SIG-M5 (cell line): ENCODE measurements at places on chromosomes 6 and 20.
A peak's percentile ranks its signal among the peaks of the same experiment; 100 is the strongest.

GRCh38 chr20:844473-845225 is 11.1 kb downstream of the FAM110A start:
- DNase-seq = peak; percentile 67

- DNase-seq = no peak
These were observed 781.0 kb upstream of the GJE1 start for GRCh38 chr6:141351721-141352120.

GRCh38 chr6:74439123-74439811 is 743.3 kb downstream of the CD109 start:
- DNase-seq = no peak

GRCh38 chr6:156406099-156406498 is 371.1 kb upstream of the ARID1B start:
- DNase-seq = no peak

DNA sequence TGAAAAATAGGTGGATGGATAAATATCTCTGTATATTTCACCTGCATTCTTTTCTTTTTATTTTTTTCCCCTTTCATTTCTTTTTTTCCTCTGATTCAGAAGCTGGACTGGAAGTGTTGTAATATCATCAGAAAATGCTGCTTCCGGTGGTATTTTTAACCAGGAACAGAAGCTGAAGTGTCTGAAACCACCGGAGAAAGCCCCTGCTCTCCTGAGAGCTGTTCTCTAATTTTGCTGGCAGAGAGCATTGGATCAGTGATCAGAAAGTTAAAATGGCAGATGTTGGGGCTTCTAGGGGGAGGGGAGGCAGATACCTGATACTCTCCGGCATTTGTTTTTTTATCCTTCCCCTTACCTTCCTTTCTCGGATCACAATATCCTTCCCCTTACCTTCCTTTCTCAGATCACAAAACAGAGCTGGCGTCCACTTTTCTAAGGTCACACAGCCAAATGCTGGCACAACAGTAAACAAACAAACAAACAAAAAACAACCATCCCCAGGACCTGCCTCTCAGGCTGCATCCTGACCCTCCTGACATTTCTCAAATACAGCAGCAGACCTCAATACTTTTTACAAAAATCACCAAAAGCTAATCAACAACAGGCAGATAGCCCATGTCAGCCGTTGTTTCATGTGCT is 143.2 kb upstream of the ZNF217 start:
- DNase-seq = peak; percentile 61

DNA sequence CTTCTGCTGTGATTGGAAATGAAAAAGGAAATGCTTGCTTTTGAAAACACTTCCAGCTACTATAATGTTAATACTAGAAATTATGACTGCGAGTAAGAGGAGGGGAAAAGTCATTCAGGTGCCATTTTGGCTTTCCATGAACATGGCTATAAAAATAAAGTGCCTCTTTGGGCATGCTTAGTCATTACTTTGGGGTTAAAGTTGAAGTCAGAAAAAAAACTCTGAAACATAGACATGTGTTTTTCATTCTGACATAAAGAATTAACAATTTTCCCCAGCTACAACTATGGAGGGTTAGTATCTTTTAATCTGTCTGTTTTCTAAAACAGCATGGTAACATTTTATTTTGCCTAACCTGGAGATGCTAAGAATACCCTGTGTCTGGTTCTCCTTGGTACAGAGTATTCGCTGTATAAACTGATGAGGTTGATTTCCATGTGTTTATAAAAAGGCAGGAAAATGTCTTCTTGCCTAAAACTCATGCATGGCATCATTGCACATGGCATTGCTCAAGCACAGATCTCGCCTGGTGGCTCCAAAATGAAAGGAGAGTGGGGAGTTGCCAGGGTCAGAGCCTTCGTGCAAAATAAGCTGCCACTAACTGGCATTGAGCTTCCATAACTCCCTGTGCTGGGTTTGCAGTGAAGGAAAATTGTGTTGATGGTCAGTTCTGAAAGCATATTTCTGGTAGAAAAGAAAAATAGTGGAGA is 188.9 kb downstream of the KCNQ5 start:
- DNase-seq = no peak

DNA sequence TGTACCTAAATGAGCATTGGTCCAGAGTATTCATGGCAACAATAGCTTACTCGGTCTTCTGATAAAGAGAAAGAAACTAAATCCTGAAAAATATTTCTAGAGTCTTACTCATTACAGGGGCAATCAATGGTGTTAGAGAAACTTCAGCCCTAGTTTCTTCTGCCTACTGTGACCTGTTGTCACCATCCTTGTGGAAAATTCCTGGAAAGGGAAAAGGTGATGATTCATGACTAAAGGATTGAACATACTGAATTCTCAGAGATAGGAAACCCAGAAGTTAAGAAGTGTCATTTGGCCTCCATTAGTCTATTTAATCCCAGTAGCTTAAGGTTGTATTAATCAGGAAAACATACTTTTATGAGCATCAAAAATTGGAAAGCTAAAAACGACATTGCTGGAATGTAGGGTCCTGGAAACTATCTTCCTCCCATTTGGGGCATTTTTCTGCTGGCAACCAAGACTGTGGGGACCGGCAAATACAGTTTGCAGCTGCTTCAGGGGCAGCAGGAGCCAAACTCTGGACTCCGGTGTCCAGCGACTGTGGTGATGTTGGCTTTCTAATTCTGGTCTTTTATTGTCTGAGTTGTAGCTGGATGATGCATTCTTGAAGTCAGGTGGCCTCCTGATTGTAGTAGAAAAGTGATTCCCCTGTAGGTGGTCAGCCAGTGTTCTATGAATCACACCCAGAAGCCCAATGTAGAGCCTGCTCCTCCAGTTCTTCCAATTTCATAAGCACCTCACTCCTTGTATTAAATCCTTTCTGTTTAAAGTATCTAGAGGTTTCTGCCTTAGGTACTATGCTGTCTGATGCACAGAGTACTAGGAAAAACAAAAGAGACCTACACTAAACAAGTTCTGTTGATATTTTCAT is 67.6 kb downstream of the LCA5 start:
- no peak for DNase-seq

DNA sequence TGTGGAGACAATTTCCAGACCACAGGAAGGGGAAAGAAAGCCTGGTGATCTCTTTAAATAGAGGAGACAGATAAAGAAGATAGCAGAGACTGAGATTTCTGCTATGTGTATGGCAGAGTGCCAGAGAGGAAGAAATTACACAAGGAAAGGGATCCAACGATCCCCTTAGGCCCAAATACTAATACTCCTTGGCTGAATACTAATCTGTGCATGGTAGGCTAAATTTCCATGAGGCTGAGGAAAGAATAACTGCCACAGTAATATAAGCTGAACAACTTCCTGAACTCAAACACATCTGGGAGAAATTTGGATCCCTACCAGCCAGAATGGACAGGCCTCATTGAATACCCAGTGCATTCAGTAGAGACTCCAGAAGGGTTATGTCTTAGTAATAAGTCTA is 83.3 kb upstream of the TNFAIP3 start:
- DNase-seq = no peak

DNA sequence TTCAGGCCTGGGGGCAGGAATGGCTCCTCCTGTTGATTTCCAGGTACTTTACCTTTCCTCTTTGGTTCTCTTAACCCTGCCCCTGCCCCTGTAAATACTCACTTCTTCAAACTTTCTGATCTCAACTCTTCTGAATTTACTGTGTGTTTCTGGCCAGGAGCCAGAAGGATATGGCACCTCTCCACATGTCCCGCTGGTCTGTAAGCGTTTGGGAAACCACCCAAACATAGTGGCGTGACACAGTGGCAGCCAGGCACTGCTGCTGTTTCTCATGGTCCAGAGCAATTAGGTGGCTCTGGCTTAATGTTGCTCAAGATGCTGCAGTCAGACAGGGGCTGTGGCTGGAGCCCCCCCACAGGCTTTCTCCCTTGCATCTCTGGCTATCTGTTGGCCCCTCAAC is 374.5 kb downstream of the RNGTT start:
- DNase-seq = no peak

DNA sequence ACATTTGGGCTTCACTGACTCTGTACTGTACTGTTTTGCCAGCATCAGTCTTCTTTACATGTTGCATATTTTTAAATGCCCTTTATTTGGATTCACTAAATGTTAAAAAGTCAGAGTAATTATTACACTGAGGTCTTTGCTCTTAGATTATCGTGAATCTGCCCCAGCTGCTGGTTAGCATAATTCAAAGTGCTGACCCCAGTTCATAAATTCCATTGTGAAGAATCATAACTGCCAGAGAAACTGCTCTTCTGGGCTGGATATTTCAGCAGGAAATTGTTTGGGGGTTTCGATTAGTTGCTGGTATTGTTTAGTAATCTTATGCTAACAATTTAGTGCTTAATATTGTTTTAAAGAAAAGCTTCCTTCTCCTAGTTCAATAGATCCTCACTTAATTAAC is 682.1 kb upstream of the MAP3K7 start:
- DNase-seq = no peak

- no peak for DNase-seq
These were observed 95.8 kb downstream of the ARMC2 start for GRCh38 chr6:108944071-108944470.

GRCh38 chr20:23350904-23351838 is 580 bp downstream of the NXT1 start:
- DNase-seq = no peak

GRCh38 chr6:27830212-27830599 is 82.0 kb downstream of the OR2B2 start:
- DNase-seq = no peak

DNA sequence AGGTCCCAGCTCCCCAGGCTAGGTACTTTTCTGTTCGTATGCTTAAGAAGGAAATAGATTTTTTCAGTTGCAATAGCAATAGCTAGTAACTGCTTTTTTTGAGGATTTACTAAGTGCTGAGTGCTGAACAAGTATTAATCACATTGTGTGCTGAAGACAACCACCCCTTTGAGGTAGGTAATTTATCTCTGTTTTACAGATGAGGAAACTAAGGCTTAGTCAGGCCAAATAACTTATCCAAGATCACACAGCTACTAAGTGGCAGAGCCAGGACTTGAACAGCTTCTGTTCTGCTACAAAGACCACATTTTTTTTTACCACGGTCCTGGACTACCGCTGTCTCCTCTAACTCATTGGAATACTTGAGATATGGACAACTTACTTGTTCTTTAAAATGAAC is 39.8 kb downstream of the LRRN4 start:
- no peak for DNase-seq

DNA sequence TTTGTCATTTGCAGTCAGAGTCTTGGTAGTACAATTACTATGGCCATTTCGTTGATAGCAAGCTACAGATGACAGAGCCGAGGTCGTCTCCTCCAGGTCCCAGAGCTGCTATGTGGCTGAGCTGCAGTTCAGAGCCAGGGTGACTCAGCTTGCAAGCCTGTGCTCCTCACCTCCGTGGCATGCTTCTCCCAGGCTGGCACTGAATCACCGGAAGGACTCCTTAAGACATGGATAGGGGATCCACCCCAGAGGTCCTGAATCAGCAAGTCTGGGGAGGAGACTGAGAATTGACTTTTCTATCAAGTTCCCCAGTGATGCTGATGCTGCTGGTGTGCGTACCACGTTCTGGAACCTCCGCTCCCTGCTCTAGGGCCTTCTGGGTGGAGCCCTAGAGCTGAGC is 291.2 kb downstream of the CDH26 start:
- DNase-seq = no peak

DNA sequence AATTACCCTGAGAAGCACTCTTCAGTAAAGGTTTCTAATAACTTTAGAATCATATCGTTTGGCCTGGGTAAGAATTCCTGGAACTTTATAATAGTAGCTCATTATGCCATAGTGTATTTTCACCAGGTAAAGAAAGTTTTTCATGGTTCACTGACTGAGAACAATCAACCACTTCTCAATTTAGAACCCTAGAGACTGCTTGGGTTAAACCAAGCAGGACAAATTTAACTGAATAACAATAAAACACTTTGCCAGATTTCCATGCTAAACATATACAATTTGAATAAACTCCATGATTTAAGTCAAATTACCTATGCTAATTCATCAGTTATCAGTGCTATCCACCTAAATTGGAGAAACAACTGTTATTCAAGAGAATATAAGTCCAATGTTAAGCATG is 99.4 kb downstream of the PLG start:
- no peak for DNase-seq

DNA sequence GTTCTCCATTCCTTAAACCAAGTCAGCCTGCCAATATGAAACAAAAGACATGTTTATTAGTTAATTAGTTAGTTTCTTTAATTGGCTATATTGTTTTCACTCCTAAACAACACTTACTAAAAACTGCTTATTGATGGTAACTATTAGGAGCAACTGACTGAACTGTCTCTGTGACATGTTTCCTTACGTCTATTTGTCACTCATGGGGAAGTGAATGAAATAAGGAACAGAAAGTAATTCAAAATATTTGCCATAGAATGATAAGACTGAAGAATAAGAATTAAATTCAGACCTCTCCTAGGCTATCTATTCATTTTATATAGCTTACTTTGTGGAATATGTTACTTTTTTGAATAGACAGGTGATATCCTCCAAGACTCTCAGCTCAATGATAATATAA is 217.2 kb downstream of the LAMA2 start:
- no peak for DNase-seq

GRCh38 chr6:54010340-54011276 is 100.6 kb upstream of the MLIP start:
- no peak for DNase-seq

GRCh38 chr6:18920701-18921100 is 533.6 kb downstream of the RNF144B start:
- no peak for DNase-seq

GRCh38 chr6:11971154-11971553 is 41.0 kb upstream of the HIVEP1 start:
- DNase-seq = no peak

- DNase-seq = no peak
These were observed 820 bp upstream of the TREML2 start for GRCh38 chr6:41201764-41202173.

DNA sequence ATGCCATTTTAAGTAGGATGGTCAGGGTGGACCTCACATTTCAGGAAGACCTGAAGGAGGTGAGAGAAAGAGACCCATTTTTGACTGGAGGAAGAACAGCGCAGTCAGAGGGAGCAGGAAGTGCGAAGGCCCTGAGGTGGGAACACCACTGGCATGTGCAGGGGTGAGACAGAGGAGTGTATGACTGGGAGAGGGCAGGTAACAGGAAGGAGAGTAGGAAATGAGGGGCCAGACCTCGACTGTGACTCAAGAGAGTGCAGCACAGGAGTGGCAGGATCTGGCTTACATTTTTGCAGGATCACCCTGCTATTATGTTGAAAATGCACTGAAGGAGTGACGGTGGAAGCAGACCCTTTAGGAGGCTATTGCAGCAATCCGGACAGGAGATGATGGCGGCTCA is 117.7 kb upstream of the CDYL start:
- no peak for DNase-seq

DNA sequence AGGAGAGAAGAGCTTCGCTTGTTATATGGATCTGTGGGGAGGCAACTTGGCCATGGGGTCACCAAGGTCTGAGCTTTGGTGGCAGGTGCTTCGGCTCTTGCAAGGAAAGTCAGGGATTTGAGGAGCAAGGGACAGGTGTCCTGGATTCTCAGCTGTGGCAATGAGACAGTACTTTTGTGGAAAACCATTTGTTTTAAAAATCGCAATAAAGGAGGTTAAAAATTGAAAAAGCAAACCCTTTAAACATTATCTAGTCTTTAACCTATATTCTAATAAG is 64.3 kb downstream of the NOL4L start:
- DNase-seq = no peak

GRCh38 chr6:143615785-143616184 is 62.0 kb upstream of the PHACTR2 start:
- DNase-seq = no peak
